ENCODE measurements at places on chromosomes 2 and 18. TPM values are rescaled to one million over a fixed set of nuclear protein-coding genes. Genes with fewer than 3 reads are reported as not detected.

RIT2 gene
- not detected for total RNA-seq

FEV gene
- not detected for total RNA-seq

GEN1 gene
- total RNA-seq: 2.7 TPM

VWA3B gene
- total RNA-seq: not detected

REG3G gene
- total RNA-seq: not detected

HMSD gene
- 0.26 TPM for total RNA-seq

SERPINB8 gene
- total RNA-seq: 64.8 TPM

NMUR1 gene
- total RNA-seq: not detected

RAMP1 gene
- 2.1 TPM for total RNA-seq

ZNF142 gene
- total RNA-seq: 4.2 TPM

TACR1 gene
- total RNA-seq: not detected

PPP1R1C gene
- total RNA-seq: 2.1 TPM

LCT gene
- total RNA-seq: under 0.01 TPM

MC4R gene
- total RNA-seq: under 0.01 TPM

BARD1 gene
- 6.8 TPM for total RNA-seq

MAPRE2 gene
- total RNA-seq: 0.38 TPM

TMEM17 gene
- 1.1 TPM for total RNA-seq

SERPINB12 gene
- 1.4 TPM for total RNA-seq

IWS1 gene
- 51.0 TPM for total RNA-seq

ZNF892 gene
- 5.8 TPM for total RNA-seq

TSPYL6 gene
- not detected for total RNA-seq

C2orf66 gene
- total RNA-seq: under 0.01 TPM

OTX1 gene
- 1.5 TPM for total RNA-seq

ANKRD53 gene
- total RNA-seq: not detected

MYO5B gene
- total RNA-seq: 31.3 TPM

TMEM169 gene
- 0.51 TPM for total RNA-seq

ZAP70 gene
- not detected for total RNA-seq

PROKR1 gene
- not detected for total RNA-seq

POTEJ gene
- not detected for total RNA-seq

LRPPRC gene
- 50.4 TPM for total RNA-seq

ARHGAP15 gene
- not detected for total RNA-seq

SESTD1 gene
- total RNA-seq: 15.3 TPM

MTCL1 gene
- 12.7 TPM for total RNA-seq

LYPD6B gene
- total RNA-seq: 14.7 TPM

C2orf76 gene
- total RNA-seq: 12.3 TPM

SERPINB5 gene
- 513 TPM for total RNA-seq

TUBB8B gene
- not detected for total RNA-seq

NT5C1B gene
- not detected for total RNA-seq

PKP4 gene
- 41.6 TPM for total RNA-seq

SERPINB10 gene
- total RNA-seq: 0.79 TPM

All from bronchial epithelial cell (primary cell).